ENCODE measurements at places on chromosomes 5 and 9. TPM values are rescaled to one million over a fixed set of nuclear protein-coding genes. Genes with fewer than 3 reads are reported as not detected.
A peak's percentile ranks its signal among the peaks of the same experiment; 100 is the strongest.

DNA sequence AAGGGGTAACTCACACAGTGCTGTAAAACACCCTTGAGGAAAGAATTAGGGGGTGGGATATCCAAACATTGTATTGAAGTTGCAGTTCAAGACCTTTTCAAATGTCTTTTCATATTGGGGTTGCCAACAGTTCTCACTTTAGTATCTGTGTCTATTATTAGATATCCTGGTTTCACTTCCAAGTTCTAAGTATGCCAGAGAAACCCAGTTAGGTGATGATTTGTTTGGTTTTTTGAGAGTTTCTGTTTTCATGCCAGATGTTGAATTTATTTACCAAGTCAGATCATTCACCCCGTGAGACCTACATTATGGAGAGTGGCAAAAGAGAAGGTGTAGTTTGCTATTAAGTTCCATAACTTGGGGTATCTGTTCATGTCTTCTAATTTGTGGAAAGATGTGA lies 64.5 kb downstream of the C9orf152 start:
- DNase-seq: no peak

- no peak for DNase-seq
Observed at GRCh38 chr5:150401076-150401375, 11.7 kb downstream of the CD74 start.

- DNase-seq: no peak
Observed at GRCh38 chr9:14744768-14745167, 22.2 kb upstream of the CER1 start.

GRCh38 chr5:73214996-73215395 lies 42.0 kb downstream of the TMEM174 start:
- no peak for DNase-seq

DNA sequence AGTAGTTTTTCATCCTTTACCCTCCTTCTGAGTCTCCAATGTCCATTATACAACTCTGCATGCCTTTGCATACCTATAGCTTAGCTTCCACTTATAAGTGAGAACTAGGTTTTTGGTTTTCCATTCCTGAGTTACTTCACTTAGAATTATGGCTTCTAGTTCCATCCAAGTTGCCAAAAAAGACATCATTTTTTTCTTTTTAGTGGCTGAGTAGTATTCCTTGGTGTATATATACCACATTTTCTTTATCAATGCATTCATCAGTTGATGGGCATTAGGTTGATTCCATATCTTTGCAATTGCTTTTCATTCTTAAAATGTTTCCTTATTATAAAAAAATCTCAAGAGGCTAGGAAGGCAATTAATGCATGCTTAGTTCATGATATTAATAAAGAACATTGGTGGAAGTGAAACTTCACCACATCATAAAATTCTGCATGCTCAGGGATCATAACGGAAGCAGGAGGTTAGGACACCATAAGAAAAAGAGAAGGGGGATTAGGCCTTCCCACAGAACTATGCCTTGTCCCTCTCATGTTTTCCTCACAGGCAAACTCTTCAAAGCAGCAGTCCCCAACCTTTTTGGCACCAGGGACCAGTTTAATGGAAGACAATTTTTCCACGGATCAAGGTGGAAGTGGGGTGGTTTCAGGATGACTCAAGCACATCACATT lies 105.2 kb downstream of the FRMD3 start:
- no peak for DNase-seq

GZMA gene
- total RNA-seq: 0.42 TPM

DNA sequence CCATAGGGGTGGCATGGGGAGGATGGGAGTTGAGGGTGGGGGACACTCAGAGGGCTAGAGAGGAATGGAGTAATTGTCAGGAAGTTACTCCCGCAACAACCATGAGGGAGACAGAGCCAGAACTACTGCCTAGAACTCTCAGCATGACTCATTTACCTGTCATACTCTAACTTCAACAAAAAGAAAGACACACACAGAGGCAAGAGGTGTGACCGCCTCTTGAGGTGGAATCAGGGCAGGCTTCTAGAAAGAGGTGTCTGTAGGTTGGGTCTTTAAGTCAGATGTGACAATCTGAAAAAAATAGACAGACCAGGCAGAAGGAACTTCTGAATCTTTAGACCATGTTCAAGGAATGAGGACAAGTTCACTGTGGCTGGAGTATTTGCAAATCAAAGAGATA lies 73.4 kb downstream of the GABBR2 start:
- no peak for DNase-seq

MYOZ3 gene
- 5.6 TPM for total RNA-seq

GRCh38 chr9:70229579-70229978 lies 29.2 kb upstream of the SMC5 start:
- no peak for DNase-seq

DNA sequence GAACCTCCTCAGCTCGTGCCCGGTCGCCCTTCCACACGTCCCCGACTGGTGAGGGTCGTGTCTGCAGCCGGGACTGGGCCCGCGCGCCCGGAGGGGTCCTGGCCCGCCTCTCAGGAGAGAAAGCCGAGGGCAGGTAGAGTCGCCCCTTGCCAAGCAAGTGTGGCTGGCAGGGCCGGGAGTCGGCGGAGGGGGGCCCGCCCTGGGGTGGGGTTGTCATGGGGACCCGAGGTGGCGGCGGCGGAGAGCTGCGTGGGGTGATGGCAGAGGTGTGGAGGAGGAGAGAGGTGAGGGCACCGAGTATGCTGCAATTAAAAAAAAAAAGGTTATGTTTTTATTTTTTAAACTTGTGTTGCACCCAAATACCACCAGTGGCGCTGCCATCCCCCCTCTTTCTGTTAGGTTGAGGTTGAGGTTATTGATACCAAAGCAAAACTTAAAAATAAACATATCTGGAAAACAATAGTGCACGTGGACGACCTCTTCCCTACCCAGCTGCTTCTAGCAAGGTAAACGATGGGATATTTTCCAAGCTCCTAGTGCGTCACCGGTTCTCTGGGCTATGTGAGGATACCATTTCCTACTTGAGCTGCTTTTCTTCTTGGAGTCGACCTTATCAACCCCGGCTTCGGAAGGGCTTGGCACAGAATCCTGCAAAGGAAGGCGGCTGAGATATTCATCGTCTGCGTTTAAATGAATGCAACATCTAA lies 660 bp downstream of the SCAMP1 start:
- DNase-seq: peak; percentile 53

DNA sequence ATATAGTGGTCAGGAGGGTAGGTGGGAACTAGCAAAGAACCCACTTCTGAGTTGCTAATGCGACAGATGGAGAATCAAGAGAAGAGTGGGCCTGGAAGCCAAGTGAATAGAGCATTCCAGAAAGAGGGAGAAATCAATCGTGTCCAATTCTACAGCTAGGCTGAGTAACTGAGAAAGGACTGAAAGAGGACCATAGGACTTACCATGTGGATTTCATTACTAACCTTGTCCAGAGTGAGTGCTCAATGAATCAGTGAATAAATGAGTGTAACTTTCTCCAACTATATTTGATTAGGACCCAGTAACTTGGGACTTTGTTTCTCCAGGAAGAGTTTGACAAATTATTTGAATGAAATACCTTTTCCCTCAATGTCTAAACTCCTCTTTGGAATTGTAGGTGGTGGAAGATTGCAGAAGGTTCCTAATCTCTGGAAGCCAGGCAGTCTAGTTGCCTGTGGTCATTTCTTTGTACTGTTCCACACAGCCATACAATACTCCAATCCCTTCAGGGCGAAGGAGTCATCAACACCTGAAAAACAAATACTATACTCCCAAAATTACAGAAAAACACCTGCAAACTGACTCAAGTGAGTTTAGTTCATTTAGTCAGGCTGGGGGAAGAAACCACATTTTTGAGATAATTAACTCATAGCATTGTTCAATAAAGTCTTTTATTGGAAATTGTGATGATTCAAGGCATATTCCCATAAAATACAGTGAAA lies 2.6 kb upstream of the F2RL1 start:
- no peak for DNase-seq

DNA sequence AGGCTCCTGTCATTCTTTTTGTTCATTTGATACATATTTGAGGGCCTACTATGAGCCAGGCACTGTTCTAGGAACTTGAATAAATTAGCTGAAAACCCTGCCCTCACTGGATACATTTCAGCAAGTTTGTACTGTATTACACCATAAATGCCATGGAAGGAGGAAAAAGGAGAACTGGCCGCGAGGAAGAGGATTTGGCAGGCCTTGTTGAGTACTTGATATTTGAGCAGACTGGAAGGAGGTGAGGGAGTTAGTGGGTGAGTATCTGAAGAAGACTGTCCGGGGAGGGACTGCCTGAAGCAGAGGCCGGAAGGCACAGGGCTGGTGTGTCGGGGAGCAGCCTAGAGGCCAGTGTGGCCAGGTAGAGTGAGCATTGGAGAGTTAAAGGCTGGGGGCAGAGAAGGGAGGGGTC lies 4.5 kb downstream of the SNX30 start:
- DNase-seq: no peak

C5orf34 gene
- total RNA-seq: 0.64 TPM

GRCh38 chr9:78294290-78295176 lies 2.4 kb upstream of the PSAT1 start:
- no peak for DNase-seq

DNA sequence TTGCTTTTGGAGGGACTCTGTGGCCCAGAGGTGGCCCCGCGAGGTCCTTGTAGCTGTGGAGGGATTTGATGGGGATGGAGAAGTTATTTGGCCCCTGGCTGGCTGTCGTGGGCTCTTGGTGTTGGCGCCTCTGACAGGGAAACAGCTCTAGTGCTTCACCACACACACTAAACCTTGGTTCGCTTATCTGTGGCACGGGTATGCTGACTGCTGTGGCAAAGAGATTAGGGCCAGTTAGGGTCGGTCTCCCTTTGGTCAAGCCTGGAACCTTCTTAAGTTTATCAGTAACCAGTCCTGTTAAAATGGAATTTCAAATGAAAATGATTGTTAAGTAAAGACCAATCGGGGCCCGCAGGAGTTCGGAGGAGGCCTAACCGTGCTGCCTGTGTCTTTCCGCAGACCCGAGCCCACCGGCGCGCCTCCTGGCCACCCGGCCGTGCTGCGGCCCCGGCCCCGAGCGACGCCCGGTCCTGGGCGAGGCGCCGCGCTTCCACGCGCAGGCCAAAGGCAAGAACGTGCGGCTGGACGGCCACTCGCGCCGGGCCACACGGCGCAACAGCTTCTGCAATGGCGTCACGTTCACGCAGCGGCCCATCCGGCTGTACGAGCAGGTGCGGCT lies 28.4 kb downstream of the NEURL1B start:
- DNase-seq: no peak

DNA sequence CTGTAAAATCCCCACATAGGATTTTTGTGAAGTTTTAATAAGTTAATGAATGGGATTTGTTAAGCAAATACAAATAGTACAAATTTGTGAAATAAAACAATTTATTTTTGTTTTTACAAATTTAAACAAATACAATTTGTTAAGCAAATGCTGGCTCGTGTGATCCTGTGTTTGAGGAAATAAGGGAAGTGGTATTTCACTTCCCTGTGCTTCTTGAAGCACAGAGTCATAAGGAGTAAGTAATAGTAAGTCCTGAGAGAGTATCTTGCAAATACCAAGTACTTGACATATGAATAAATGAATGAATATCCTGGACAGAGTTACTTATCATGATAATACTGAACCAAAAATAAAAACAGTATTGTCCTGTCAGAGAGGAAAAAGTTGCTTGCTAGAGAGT lies 9.1 kb downstream of the SMIM3 start:
- DNase-seq: no peak

DNA sequence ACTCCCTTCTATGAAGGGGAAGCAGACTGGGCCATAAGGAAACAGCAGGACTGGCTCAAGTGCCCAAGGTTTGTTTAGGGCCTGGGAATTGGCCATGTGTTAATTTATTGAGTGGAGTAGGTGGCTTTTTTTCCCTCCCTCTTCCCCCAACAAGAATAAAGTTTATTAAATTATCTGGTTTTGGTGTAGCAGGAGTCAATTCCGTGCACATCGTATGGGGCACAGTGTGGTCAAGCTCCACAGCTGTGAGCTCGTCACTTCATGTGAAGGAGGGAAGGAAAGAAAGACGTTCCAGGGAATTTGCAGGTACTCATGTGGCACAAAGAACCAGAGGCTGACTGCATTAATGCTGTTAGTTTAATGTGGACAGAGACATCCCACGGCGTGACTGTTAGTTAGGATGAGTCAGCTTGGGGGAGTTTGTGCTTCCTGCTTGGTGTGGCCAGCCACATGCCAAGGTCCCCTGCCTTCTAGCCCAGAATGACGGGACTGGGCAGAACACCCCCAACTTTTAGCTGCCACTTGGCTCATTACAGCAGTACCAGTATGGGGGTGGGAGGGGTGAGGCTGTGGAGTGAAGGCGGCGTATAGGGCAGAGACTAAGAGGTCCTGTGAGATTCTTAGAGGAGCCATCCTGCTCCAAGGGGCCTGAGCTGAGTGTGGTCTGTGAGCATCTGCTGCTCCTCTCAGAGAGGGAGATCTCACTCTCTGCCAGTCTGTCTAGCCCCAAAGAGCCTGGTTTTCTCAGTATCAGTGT lies 33.2 kb downstream of the CSF1R start:
- DNase-seq: no peak

DNA sequence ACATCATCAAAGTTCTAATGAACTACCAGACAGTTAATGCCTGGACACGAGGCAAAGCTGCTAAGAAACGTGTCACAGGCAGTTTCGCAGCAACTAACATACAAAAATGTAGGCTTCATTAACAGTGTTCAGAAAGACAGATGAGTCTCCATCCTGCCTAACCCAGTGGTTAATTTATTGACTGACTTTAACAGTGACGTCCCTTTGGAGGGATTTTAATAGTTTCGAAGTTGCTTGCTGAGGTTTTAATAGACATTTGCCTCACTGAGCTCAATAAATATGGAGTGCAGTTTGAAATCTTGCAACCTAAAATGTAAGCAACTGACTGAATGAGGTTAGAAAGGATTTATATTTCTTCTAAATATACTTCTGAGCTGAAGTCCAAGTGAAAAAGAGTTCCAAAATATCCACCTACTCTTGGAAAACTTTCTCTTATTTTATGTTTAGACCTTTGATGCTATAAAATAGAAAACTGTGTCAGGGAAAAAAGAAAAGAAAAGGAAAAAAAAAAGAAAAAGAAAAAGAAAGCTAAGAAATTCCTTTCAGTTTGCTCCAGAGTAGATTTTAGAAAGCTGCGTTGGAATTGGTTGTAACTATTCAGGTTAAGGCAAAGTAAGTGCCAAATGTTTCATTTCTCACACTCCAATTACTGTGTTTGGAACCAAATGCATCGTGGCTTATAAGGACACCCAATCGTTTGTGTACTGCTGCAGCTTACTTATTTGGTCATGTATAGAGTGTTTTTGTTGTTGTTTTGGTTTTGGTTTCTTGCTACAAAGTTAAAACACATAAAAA lies 2016.6 kb downstream of the MAT2B start:
- no peak for DNase-seq

DNA sequence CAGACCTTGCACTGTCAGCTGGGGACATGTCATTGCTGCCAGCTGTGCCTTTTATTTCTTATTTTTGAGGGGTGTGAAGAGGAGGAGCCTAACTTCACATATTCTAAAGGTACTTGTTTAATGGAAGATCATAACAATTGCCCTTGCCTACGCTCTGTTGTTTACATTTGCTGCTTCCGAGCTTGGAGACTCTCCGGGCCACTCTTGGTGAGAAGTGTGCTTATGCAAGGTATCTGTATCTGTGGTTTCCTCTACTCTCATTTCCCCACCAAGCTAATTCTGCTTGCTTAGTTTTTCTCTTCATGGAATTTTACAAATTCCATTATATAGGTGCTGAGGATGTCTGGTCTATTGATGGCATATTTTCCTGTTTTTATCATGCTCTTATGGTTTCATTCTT lies 105.3 kb downstream of the RASGRF2 start:
- DNase-seq: no peak

GRCh38 chr9:99011161-99011709 lies 67.5 kb downstream of the COL15A1 start:
- DNase-seq: no peak
